ENCODE measurements at places on chromosomes 3 and 15.
A peak's percentile ranks its signal among the peaks of the same experiment; 100 is the strongest.

GRCh38 chr15:29134641-29135308 lies 134.8 kb downstream of the NSMCE3 start:
- DNase-seq, result no peak

- DNase-seq, result no peak
Observed at GRCh38 chr3:62839748-62840147, 35.5 kb downstream of the CADPS start.

- DNase-seq, result peak; percentile 55
Observed at GRCh38 chr15:99703603-99704443, 29.4 kb downstream of the LYSMD4 start.

DNA sequence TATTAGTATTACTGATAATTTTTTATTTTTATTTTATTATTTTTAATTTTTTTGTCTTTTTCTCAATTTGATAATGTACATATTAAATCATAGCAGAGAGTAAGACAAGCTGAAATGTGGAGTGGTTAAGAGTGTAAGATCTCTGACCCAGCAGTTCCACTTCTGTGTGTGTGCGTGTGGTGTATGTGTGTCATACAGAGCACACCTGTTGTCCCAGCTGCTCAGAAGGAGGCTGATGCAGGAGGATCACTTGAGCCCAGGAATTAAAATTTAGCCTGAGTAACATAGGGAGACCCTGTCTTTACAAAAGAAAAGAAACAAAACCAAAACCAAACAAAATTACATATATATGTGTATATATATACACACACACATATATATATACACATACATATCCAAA lies 1.4 kb upstream of the CIDEC start:
- no peak for DNase-seq
